ENCODE measurements at places on chromosomes 16 and 17. TPM values are rescaled to one million over a fixed set of nuclear protein-coding genes. Genes with fewer than 3 reads are reported as not detected.
A peak's percentile ranks its signal among the peaks of the same experiment; 100 is the strongest.

The FBXL16 gene
- total RNA-seq = not detected

- H3K27ac ChIP-seq = peak within 1 kb of the TSS; percentile 59
- DNase-seq = no peak
- no peaks in the 10 kb centered on the region for H3K27me3 ChIP-seq
- H3K4me1 ChIP-seq = peaks cover 12% of the 10 kb centered on the region
- H3K4me3 ChIP-seq = peak within 1 kb of the TSS; percentile 51
Observed at GRCh38 chr17:27630607-27631410, at the start of gene LGALS9. LGALS9 (plus strand) TSS chr17:27631188; CDS start chr17:27631266, 78 bp downstream.

DNA sequence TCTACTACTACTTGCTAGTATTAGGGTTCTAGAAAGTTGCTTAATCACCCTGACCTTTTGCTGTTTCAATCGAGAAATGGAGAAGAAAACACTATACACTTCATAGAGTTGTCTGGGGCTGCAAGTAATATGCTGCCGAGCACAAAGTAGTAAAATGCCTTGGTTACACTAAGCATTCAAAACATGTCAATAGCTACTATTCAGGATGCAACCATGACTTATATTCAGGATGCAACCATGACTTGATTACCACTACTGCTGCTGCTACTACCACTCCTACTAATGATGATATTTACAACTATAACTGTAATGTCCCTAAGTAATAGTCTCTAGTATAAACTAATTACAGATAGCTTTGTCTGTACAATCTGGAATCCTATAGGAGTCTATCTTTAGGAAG is 35.3 kb downstream of the ADAMTS18 start:
- no peak overlapping the region for H3K4me3 ChIP-seq
- H3K27me3 ChIP-seq = no peaks in the 10 kb centered on the region
- no peaks in the 10 kb centered on the region for H3K36me3 ChIP-seq
- no peak overlapping the region for H3K27ac ChIP-seq
- no peak for DNase-seq

- no peaks in the 10 kb centered on the region for H3K27me3 ChIP-seq
- no peak overlapping the region for H3K4me3 ChIP-seq
- no peaks in the 10 kb centered on the region for H3K4me1 ChIP-seq
- H3K36me3 ChIP-seq = no peaks in the 10 kb centered on the region
Observed at GRCh38 chr16:49763826-49764225, 92.1 kb downstream of the ZNF423 start.

The OR3A3 gene
- not detected for total RNA-seq

Data from ascending aorta (tissue), 2 donors.